ENCODE measurements at places on chromosomes 13 and 19.

DNA sequence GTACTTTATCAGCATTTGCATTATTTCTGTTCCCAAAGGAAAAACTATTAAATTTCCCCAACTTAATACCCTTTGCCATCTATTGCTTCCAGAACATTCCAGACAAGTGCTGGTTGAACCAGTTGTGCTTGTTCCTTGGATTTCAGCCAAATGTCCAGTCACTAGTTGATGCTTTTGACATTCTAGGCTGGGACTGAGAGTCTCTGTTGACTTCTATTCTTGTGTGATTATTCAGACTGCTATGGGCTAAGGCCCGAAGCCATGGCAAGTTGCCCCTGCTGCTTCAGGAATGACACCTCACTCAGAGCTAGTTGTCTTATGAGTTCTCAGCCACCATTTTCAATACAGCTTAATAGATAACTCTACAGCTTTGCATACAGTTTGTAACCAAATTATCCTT, 458.1 kb upstream of the ARGLU1 start:
- no peak for DNase-seq

- peak; percentile 24 for DNase-seq
Observed at GRCh38 chr13:67048084-67048820, 181.9 kb downstream of the PCDH9 start.

GRCh38 chr13:96454466-96454865, 364.6 kb downstream of the HS6ST3 start:
- no peak for DNase-seq

DNA sequence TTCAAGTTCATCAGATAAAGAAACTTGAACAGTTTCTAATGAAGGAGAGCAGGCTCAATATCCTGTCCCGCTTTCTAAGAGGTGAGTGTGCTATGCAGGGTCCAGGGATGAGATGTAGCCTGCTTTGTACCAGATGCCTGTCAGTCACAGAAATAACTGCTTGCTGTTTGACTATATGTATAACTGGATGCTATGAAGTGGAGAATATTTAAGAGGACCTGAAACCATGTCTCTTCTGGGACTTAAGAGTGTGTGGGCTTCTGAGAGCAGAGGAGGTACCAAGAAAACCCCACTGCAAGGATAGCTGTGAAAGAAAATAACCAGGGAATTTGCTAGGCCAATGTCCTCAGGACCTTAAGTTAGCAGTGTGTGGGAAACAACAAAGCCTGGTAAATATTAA, 246.3 kb upstream of the RFC3 start:
- DNase-seq: no peak

GRCh38 chr13:31588316-31588715, 151.0 kb upstream of the RXFP2 start:
- DNase-seq: no peak

DNA sequence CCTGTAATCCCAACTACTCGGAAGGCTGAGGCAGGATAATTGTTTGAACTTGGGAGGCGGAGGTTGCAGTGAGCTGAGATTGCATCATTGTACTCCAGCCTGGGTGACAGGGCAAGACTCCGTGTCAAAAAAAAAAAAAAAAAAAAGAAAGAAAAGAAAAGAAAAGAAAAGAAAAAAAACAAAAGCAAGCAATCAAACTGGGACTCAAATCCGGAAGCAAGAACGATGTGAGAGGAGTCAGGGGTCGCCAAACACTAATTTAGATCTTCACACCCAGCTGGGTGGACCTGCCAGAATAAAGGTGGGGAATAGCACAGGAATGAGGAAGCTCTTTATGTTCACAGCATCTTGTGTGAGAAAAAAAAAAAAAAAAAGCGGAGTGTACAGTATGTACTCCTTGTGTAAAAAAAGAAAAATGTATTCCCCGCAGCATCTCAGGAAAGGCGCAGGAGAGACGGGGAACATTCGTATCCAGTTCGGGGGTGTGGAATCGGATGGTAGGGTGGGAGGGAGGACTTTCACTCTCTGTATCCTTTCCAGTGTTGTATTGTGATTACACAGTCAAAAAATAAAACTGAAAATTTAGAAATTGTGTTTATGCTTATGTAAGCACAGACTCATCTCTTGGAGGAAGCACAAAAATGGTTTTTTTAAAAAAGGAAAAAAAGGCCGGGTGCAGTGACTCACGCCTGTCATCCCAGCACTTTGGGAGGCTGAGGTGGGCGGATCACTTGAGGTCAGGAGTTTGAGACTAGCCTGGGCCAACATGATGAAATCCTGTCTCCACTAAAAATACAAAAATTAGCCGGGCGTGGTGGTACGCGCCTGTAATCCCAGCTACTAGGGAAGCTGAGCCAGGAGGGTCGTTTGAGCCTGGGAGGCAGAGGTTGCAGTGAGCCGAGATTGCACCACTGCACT, 7.6 kb downstream of the DNAJB1 start:
- no peak for DNase-seq

- no peak for DNase-seq
Observed at GRCh38 chr13:42153199-42154113, 105.0 kb downstream of the DGKH start.

GRCh38 chr13:41955605-41956004, 5.3 kb downstream of the VWA8 start:
- DNase-seq: no peak

DNA sequence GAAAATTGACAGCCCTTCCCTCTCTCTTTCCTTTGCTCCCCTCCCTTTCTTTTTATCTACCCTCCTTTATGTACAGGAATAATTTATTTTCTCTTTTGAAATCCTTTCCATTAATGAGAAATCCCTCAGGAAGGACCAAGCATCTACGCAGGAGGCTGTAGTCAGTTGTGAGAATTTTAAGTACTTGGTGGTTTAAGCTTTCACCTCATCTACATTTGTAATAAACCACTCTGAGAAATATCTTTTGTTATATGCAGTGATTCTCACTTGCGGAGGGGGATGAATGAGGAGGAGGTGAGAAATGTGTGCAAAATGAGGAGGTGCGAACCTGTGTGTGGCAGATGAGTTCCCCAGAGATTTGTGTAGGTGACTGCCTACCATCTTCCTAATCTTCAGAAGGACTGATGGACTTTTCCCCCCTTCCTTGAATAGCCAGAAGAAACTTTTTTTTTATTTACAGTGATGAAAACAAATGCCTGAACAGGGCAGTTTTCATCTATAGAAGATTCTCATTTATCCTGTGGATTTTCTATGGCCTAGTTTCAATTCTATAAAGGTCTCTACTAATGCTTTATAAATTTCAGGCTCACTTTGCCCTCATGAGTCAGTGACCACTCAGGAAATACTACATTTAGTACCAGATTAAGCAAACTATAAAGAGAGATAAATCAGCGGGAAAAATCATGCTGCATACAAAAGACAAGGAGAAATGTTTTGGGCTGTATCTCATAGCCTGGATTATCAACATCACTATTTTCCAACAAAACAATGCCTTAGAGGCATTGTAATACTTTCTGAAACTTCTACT, 118.3 kb downstream of the LHFPL6 start:
- no peak for DNase-seq

DNA sequence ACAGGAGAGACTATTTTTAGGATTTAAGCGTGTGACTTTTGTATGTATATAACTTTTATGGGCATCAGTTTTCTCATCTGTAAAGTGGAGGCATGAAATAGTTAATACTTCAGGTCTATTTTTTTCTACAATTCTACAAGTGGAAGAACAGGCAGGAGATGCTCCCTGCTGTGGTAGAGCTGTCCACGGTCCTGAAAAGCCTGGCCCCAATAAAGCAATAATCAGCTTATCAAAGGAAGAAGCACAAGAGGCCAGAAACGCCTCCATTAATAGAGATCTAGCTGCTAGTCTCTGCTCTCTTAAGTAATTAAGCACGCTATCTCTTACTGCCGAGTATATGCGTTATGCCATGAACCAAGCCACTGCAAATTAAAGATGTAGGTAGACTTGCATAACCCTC, 28.0 kb upstream of the WASF3 start:
- DNase-seq: no peak

GRCh38 chr19:50418176-50419021, at the start of gene SPIB:
Gene SPIB, plus strand, starts transcription at chr19:50418938. Its CDS starts 25 bp downstream, at chr19:50418963.
- no peak for DNase-seq

GRCh38 chr19:50932690-50933083, 20.2 kb downstream of the KLK5 start:
- no peak for DNase-seq

DNA sequence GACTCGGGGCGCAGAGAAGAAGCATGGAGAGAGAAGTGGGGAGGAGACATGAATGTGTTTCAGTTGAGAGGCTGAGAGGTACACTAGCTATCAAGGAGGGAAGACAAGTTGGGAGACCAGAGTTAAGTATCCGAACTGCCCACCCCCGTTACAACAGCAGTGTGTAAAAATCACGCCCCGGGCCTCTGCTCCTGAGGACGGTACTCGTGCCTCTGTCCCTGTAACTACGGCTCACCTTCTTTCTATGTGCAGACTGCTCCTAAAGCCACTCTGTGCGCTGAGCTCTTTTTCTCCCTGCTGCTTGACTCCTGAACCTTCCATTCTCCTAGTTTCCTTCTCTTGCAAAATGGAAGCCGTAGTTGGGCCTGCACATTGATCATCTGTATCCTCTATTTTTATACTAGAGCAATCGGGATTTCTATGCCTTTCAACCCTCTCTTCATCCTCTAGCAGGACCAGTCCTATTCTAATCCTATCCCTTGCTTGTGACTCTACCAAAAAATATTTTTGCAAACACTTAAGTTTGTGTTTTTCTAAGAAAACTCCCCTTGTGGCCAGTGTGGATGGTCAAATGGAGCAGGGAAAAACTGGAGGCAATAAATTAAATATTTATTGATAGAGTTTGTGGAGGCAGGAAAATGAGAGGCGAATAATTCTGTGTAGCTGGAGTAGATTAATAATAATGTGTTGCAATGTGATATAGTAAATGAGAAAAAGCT, 569 bp downstream of the POLR1D start:
- no peak for DNase-seq

- no peak for DNase-seq
Observed at GRCh38 chr13:67117010-67117550, 113.1 kb downstream of the PCDH9 start.

- DNase-seq: no peak
Observed at GRCh38 chr19:3450796-3451411, 29.4 kb downstream of the SMIM24 start.

- no peak for DNase-seq
Observed at GRCh38 chr13:67351909-67352308, 121.8 kb upstream of the PCDH9 start.

GRCh38 chr13:100395698-100396373, 192.8 kb downstream of the GGACT start:
- DNase-seq: no peak

DNA sequence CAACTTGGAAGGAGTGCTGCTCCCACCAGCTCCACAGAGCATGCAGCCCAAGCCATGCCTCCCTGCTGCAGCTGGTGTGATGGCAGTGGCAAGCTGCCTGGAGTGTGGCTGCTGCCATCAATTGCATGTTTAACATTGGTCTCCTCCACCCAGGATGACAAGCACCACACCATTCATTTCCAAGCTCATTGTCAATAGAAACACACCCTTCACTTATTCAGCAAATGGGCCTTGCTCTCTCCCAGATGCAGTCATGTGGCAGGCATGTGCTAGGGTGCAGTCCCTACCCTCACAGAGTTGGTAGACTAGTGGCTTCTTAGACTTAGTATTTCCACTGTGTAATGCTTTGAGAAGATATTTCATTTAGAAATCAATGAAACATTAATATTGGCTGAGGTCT, 70.8 kb upstream of the FGF14 start:
- no peak for DNase-seq

GRCh38 chr13:78770601-78771000, 111.6 kb upstream of the OBI1 start:
- DNase-seq: no peak

DNA sequence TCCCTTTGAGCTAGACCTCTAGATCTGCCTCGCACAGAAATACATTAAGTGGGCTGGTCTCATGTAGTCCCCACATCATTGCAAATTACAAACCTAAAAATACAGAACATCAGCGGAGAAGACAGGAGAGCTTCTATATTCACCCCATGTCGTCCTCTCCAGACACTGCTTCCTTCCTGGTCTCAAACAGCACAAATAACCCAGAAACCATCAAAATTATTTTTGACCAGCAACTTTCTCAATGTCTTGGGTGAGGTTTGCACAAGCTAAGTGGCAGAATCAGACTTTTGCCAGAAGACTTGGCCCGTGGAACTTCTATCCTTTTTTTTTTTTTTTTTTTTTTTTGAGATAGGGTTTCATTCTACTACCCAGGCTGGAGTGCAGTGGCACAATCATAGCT, 28.2 kb downstream of the CLEC17A start:
- no peak for DNase-seq

DNA sequence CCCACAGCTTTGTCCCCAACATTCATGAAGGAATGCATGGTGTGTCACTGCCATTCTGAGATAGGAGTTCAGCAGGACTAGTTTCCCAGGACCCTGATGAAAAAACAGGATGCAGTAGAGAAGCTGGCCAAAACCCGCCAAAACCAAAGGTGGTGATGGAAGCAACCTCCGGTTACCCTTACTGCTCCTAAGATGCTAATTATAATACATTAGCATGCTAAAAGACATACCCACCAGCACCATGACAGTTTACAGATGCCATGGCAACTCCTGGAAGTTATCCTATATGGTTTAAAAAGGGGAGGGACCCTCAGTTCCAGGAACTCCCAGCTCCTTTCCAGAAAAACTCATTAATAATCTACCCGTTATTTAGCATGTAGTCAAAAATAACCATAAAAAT, 59.9 kb upstream of the KCTD15 start:
- no peak for DNase-seq

DNA sequence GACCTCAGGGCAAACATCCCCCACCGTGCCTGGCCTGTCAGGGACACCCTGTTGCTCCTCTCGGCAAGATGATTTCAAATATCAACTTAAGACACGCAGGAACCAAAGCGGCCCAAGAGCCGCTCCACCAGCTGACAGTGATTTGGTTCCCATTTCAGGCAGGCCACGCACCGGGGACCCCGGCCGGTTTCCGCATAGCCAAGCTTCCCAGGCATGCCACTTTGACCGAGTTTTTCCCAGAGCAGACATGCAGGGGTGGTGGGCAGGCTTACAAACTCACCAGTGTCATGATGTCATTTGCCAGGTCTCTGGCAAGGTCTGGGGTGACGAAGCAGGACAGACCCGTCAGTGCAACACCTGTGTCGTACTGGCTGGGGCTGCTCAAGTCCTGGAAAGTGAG, 19.2 kb downstream of the AP3D1 start:
- DNase-seq: no peak

DNA sequence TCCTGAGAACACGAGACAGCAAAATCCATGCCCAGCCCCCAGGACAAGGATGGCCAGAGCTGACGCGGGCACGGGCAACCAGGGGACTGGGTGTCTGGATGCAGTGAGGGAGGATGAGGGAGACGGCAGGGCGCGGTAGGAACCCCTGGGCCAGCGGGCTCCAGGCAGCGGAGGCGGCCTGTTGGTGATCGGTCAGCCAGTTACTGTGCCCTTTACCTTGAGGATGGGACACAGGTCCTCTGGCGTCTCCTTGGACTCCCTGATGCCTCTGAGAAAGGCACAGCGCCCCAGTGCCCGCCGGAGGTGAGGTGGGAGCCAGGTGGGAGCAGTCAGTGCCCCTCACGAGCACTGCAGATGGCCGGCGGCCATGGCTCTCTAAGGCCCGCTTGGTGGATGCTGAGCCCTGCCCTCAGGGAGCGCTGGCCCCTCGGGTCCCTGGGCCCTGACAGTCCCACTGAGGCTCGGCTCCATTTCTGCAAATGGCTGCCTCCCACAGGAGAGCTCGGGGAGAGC, 31.2 kb downstream of the C13orf46 start:
- no peak for DNase-seq

- no peak for DNase-seq
Observed at GRCh38 chr13:73922493-73923393, 211.5 kb downstream of the KLF12 start.

Data from NCI-H2171 (cell line).